ENCODE measurements at places on chromosomes 3 and 15.
A peak's percentile ranks its signal among the peaks of the same experiment; 100 is the strongest.

GRCh38 chr3:171817074-171817800 lies 7.0 kb upstream of the PLD1 start:
- DNase-seq: no peak

DNA sequence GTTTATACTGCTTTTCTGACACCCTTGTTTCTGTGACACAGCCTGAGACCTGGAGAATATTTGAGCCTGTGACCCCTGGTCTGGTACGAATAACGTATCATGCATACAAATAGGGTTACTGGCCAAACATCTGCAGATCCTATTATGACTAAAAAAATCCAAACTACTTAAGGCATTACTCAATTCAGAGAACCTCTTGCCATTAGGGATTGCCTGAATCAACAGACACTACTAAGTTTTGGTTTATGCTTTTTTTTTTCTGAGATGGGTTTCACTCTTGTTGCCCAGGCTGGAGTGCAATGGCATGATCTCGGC lies 35.4 kb downstream of the OSBPL10 start:
- no peak for DNase-seq

GRCh38 chr15:56964182-56964581 lies 45.7 kb downstream of the TCF12 start:
- no peak for DNase-seq

GRCh38 chr3:48318713-48319468 lies 14.6 kb downstream of the SPINK8 start:
- no peak for DNase-seq

DNA sequence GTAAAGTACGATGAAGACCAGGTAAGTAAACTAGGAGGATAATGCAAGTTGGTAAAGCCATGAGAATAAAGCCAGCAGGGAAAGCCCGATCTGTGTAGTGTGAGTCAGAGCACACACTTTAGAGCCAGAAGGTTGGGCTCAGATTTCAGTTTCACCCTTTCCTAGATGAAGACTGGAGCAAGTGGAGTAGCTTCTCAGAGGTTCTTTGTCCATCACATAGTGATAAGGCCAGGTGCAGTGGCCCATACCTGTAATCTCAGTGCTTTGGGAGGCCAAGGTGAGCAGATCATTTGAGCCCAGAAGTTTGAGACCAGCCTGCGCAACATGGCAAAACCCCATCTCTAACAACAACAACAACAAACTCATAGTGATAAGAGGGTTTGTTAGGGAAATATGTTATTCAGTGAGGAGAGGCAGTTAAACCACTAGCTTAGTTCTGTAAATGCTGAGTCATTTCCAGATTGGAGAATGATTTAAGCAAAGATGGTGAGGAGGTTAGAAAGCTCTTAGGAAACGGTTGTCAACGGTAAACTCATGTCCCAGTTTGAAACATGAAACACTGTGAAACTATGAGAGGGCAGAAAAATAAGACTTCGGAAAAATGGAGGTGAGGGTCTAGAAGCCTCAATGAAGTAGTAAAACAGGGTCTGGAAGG lies 39.0 kb downstream of the IL12A start:
- no peak for DNase-seq

DNA sequence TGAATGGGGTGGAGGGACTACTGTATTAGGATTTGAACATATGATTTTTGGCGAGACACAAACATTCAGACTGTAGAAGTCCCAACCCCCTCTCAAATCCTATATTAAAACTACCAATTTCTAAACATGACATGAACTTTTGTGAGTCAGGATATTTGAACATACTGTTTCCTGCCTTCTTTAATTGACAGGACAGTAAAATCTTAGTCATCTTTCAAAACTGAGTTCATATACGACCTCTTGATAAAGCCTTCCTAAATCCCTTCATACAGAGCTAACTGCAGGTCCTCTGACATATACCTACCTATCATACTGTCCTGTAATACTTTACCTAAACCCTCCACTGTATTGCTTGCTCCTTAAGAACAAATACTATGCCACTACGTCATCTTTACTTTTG lies 23.5 kb downstream of the ALDH1A2 start:
- no peak for DNase-seq

- DNase-seq: no peak
Measured at GRCh38 chr3:123099331-123100192, 32.7 kb downstream of the PDIA5 start.

- no peak for DNase-seq
Measured at GRCh38 chr3:183912895-183913579, 28.4 kb upstream of the PARL start.

DNA sequence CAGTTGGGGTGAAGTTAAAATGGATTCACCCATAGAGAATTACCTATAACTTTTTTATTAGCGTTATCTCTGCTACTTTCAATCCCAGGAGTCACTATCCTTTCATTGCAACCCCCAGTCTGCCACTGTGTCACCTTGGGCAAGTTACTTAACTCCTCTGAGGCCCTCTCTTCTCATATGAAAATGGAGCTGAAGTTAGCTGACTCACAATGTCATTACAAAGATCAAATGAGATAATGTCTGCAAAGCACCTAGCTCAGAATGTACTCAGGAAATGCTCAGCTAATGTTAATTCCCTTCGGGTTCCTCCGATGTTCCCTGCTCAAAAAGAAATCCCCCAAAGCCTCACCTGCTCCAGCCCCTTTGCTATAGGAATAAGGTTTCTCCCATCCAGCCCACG lies 50.0 kb downstream of the TRIM42 start:
- DNase-seq: no peak

DNA sequence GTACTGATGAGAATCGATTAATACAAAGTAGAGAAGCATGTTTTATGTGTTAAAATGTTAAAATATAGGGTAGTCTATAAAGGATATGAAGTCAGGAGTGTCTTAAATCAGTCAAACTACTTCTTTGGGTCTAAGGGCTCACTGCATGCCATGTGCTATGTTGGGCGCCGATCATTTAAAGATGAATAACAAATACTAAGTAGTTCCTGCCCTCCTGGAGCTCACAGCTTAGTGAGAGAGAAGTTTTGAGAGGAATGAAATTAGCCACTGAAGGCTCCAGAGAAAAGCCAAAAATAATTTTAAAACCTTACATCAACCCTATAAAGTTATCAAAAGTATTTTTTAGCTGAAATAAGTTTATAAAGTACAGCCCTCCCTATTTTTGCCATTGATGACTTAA lies 44.5 kb downstream of the BLM start:
- DNase-seq: no peak

- DNase-seq: no peak
Measured at GRCh38 chr15:82640672-82641071, 6.5 kb downstream of the CPEB1 start.

DNA sequence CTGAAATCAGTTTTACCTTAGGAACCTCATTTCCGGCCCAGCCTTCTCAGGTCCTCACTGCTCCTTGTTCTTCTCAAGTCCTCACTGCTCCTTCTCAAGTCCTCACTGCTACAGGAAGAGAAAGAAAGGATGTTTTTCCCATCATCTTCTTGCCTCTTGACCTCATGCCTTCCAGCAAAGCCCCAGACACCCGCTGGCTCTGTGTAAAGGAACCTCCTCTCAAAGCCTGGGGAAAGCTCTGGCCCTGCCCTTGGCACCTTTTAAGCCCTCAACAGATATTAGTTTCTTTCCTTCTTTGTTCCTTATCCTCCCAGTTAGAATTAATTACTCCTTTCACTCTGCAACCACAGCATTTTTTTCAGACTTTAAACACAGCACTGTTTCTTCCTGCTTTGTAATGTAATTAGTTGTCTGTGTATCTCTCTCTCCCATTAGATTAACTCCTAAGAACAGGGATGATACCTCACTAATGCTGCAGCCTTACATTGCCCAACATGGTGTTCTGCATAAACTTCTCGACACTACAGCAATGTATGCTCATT lies 4.0 kb upstream of the WDR49 start:
- no peak for DNase-seq

DNA sequence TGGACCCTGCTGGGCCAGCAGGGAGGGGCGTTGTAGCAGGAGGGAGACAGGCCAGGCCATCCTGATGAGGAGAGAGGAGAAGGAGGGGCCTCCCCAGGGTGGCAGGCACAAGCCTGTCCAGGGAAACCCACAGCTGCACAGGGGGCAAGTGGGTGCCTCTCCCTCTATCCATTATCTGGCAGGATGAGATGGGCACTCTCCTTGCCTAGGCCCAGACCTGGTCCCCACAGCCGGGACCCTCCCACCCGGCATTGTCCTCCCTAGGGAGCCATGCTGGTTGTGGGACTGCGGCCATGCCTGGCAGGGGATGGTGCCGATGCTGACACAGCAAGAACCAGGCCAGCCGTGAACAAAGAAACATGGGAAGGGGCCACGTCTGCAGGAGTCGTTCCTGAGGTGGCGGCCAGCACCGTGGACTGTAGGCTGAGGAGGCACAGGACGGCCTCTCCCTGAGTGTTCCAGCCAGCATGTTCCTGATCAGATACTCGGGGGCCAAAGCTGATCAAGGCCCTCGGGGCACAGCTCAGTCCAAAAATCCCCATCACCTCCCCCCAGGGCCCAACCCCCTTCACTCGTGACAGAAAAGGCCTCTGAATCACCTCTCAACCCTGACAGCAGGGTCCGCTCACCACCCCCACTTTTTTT lies 19.2 kb upstream of the CYP11A1 start:
- DNase-seq: no peak

DNA sequence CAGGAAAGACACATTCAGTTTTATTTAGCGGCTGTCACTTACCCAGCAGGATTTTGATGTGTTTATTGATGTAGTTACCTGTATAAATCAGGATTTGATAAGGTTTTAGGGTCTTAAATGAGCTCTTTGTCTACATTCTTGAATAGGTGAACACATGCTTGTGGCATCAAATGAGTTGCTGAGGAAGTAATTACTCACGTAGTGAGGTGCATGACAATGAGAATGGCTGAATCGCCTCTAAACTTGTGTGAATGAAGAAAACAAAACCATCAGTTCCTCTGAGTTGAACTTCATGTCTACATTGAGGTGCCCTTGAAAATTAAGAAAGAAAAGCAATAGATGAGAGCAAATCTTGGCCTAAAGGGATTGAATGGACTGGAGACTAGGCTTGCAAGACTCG lies 245.6 kb upstream of the SATB1 start:
- no peak for DNase-seq

GRCh38 chr3:194481525-194482195 lies 5.1 kb downstream of the ATP13A3 start:
- no peak for DNase-seq

DNA sequence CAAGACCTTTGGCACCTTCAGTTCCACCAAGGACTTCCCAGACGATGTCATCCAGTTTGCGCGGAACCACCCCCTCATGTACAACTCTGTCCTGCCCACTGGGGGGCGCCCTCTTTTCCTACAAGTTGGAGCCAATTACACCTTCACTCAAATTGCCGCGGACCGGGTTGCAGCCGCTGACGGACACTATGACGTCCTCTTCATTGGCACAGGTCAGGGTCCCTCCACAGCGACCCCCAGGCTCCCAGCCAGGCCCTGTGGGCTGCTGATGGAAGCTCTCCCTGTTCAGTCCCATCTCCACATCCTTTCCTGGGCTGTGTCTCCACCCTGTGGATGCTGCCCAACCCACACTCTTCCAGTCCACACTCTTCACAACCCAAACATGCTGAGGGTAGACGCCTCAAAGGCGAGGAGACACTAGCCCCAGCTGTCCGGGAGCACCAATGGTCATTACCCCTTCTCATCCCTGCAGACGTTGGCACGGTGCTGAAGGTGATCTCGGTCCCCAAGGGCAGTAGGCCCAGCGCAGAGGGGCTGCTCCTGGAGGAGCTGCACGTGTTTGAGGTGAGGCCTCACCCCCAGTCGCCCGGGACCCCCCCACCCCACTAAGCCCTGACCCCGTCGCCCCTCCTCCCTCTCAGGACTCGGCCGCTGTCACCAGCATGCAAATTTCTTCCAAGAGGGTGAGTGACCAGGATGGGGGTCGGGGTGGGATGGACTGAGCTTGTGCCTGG lies 4.3 kb upstream of the LSMEM2 start:
- peak; percentile 55 for DNase-seq

GRCh38 chr3:149487598-149488197 lies 13.2 kb downstream of the TM4SF4 start:
- DNase-seq: no peak

- no peak for DNase-seq
Measured at GRCh38 chr3:101624857-101625256, 50.9 kb downstream of the PCNP start.

- DNase-seq: no peak
Measured at GRCh38 chr3:142940472-142940871, 23.0 kb downstream of the PAQR9 start.

DNA sequence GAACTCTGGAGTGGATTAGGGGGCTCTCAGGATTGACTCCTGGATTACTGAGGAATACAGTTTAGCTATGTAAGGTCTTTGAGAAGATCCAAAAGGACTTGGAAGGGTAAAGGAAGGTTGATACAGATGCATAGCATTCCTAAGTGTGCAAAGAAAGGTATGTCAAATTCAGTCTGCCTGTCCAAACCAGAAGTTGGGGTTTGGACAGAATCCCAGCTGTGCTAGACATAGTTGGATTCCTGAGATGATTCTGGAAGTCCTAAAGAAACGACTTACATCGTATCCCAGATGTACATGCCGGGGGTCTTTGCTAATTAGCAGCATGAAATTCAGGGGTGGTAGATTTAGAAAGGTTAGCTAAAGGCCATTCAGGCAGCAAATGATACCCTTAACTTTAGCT lies 97.7 kb upstream of the TSPAN3 start:
- DNase-seq: no peak

- DNase-seq: no peak
Measured at GRCh38 chr3:187481426-187481825, 113.2 kb downstream of the RTP4 start.

Data from activated CD4-positive, CD25-positive, alpha-beta regulatory T cell treated with anti-CD3 and anti-CD28 coated beads, Interleukin-2, amount 50 U/mL, for 16 hours (primary cell).